ENCODE measurements at places on chromosomes 1 and 21.

GRCh38 chr1:145935708-145936107 lies 8.4 kb upstream of the RBM8A start:
- DNase-seq, result no peak

- no peak for DNase-seq
Measured at GRCh38 chr1:86913399-86913895, 479 bp downstream of the SELENOF start.

DNA sequence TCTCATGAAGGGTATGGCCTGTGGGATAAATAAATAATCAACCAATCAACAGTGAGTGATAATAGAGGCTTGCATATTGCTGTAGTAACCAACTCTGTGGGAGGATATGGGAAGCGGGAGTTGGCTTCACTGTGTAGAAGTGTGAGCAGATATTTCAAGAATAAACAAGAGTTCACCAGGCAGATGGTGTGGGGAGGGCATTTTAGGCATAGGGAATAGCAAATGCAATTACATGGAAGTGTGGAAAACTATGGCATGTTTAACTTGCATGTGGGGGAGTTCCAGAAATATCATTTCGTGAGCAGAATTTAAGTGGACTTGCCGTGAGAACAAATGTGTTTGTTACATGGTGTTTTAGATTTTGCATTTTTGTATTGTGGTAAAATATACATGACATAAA lies 95.2 kb downstream of the SPATA46 start:
- DNase-seq, result no peak

DNA sequence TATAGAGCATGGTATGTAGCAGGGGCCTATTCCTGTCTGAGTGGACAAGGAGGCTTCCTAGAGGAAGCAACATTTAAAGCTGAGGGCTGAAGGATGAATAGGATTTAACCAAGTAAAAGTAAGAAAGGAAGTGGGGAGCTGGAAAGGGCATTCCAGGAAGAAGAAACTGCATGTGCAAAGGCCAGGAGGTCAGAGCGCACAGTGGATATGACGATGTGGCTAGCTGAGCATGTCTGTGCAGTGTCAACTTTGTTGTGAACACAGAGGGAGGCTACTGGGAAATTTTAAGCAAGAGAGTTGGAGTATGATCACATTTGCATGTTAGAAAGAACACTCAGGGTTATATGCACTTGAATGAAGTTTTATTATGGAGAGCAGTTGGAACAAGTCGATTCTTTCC lies 28.6 kb upstream of the JUN start:
- DNase-seq, result no peak

Data from cerebellar nuclear complex (tissue), 1 donor.